ENCODE measurements at places on chromosomes 3 and 15. TPM values are rescaled to one million over a fixed set of nuclear protein-coding genes. Genes with fewer than 3 reads are reported as not detected.

DNA sequence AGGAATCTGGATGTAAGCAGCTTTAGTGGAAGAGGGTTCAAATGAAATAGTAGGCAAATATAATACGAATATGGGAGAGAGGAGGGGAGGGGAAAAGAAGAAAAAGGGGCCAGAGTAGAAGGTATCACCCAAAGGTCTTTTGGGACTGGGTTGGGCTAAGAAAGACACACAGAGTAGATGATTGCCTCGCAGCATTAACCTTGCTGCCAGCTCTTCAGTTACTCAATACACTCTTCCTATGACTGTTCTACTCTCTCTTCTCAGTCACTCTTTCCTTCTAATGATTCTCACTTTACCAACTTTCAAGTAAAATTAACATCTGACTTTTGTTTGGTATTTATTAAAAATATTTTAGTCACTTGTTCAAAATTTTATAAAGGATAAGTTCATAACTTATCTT, 52.8 kb downstream of the CLASP2 start:
- no peak for DNase-seq

GRCh38 chr3:194582196-194582905, 50.9 kb downstream of the TMEM44 start:
- no peak for DNase-seq

- DNase-seq, result no peak
Observed at GRCh38 chr15:88147760-88148159, 108.8 kb downstream of the NTRK3 start.

DNA sequence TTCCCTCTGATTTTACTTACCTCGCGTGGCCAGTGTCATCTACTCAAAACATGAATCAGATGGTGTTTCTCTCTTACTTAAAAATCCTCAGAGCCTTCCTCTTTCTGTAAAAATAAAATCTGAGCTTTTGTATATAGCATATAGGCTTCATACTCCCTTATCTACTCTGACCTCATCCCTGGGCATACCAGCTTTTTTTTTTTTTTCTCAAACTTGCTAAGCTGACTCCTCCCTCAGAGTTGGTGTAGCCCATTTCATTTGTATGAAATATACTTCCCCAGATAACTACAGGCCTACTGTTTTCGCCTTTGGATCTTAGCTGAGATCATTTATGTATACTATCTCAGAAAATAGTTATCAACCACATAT, 648.9 kb upstream of the ALCAM start:
- DNase-seq, result no peak

Gene SLC38A3
- 98.1 TPM for total RNA-seq

DNA sequence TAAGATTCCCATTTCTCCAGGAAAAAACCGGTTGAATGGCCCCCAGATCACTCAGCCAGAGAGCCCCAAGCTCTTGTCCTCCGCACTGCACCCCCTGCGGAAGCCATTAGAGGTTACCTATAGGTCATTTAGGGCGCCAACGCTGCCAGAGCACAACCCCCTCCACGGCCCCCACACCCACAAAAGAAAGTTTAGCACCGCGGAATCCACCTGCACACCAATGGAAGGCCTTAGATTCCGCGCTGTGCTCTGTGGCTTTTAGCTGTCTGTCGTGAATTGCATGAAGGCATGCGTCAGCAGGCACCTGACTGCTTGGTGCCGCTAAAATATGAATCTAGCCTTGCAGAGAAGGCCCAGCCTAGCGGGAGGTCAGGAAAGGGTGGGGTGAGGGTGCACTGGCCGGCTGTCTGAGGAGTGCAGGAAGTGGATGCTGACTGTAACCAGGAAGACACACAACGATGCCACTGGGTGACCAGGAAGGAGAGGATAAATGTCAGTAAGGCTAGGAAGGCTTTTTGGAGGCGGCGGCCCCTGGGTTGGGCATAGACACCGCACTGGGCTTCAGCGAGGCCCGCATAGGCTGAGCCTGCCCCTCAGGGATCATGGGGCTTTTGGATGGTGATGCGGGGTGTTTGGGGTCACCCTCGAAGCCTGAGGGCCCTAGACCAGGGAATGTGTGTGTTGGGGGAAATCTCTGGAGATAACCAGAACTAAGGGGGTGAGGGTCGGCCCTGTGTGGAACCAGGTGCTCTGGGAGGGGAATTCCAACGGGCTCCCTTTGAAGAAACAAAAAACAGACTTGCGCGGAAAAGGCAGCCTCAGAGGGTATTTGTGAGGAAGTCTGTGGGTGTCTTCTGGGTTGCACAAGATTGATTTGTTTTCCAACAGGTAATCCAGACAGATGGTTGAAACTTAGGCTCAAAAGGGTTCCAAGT, 976 bp upstream of the NUP210 start:
- no peak for DNase-seq

DNA sequence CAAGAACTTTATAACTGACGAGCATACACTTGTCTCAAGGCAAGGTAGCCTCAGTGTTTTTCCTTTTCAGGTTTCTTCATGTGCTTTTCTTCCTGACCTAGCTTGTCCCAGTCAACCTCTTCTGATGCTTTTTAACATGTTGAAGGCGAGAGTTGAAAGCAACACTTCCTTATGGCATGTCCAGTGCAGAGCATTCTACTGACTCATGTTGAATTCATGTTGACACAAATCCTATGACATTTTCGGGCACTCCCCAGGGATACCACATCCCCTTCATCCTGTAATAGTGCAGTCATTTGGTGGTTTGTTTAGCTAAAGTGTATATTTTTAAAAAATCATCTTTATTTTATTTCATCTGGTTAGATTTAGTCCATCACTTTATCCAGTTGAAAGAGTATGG, 75.9 kb upstream of the CBLB start:
- no peak for DNase-seq

Data from liver (tissue), 10 donors.